ENCODE measurements at places on chromosomes 3 and 15.

DNA sequence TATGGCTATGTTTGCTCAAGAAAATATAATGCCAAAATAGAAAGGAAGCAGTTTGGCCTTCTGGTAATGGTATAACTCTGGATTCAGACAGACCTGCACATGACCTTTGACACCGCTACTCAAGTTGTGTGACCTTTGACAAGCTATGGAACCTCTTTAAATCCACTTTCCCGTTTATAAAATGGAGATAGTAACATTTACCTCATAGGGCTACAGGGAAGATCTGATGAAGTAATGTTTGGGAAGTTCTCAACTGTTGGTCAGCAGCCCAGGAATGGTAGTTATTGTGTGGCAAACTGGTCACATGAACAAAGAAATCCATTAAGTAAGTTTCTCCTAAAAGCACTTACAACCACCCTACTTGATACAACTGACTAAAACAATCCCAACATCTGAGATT, 95.1 kb upstream of the PHLDB2 start:
- no peak for DNase-seq
- H3K36me3 ChIP-seq: no peaks in the 10 kb centered on the region
- peaks cover 25% of the 10 kb centered on the region for H3K4me1 ChIP-seq
- no peaks in the 10 kb centered on the region for H3K27me3 ChIP-seq
- H3K4me3 ChIP-seq: no peak overlapping the region

- H3K27ac ChIP-seq: no peak overlapping the region
- no peaks in the 10 kb centered on the region for H3K4me1 ChIP-seq
- no peaks in the 10 kb centered on the region for H3K36me3 ChIP-seq
- no peak overlapping the region for H3K4me3 ChIP-seq
Observed at GRCh38 chr3:179091113-179091512, 19.5 kb upstream of the ZMAT3 start.

- H3K4me1 ChIP-seq: no peaks in the 10 kb centered on the region
- H3K4me3 ChIP-seq: no peak overlapping the region
- no peak overlapping the region for H3K27ac ChIP-seq
Observed at GRCh38 chr3:43583481-43583880, 38.3 kb downstream of the ANO10 start.

GRCh38 chr15:101136381-101137268, 115.2 kb downstream of the CHSY1 start:
- H3K27me3 ChIP-seq: no peaks in the 10 kb centered on the region
- no peak for DNase-seq
